ENCODE measurements at places on chromosomes 2 and 18.

- DNase-seq, result no peak
Measured at GRCh38 chr2:119338826-119339561, 27.6 kb downstream of the C2orf76 start.

DNA sequence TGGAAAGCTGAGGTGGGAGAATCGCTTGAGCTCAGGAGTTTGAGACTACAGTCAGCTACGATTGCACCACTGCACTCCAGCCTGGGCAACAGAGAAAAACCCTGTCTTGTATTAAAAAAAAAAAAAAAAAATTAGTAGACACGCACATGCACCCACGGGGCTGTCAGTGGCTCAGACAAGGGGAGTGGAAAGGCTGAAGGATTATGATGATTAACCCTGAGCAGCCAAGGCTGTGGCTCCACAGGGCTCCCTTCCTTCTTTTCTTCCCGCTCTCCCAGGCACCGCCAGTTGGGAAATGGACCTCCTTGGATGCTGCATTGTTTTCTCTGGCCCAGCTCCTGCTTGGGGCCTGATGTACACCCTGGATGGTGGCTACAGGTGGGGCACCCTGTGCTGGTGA lies 49.0 kb upstream of the RAB6C start:
- DNase-seq, result no peak

DNA sequence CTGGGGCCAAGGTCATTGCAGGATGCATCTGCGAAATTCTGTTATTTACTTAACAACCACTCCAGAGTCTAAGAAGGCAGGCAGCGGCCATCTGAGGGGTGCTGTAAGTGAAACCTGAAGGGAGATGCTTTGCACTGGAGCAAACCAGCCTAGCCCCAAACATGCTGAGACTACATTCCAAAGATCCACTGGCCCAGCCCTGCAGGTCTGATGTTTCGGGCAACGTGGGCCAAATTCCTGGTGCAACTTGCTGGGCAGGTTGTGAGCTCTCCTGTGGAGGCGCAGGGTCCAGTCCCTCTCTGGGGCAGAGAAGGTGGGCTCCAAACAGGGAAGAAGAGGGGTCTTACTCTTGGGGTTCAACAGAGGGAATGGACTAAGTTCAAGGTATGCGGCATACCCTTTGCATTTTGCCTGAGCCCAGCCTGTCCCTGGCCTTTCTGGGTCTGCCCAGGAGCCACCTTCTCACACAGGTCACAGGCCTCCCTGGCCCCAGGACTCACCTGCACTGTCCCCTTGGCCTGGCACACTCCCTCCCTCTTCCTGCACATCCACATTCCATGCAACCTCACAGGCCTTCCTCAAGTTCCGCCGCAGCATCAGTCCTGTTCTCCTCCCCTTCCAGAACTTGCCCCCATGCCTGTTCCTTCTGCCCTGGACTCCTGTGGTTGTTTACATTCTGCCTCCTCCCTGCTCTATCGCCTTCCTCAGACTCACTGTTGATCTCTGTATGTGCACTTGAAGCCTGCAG lies 5.1 kb upstream of the MAL start:
- no peak for DNase-seq

GRCh38 chr2:111105926-111106325 lies 14.8 kb upstream of the BCL2L11 start:
- no peak for DNase-seq

DNA sequence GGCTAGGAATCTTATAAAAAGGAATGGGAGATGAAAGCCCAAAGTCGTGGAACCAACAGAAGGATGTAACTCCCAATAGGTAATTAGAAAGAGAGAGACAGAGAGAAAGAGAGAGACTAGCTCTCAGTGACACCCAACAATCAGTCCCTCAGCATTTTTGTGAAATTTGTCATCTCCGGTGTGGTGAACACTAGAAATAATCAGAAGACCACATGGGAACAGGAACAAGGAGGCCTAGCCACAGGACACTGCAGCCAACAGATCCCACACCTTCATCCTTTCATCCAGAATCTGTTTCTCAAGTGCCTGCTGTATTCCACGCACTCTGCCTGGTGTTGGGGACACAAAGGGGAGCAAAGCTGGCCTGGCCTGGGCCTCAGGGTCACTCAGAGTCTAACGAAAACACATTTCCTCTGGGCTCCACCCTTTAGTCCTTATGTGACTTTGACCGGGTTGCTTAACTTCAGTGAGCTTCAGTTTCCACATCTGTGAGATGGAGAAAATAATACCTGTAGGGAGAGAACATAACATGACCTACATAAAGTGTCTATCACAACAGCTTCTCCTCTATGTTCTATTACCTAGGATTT lies 53.1 kb downstream of the EHD3 start:
- no peak for DNase-seq

DNA sequence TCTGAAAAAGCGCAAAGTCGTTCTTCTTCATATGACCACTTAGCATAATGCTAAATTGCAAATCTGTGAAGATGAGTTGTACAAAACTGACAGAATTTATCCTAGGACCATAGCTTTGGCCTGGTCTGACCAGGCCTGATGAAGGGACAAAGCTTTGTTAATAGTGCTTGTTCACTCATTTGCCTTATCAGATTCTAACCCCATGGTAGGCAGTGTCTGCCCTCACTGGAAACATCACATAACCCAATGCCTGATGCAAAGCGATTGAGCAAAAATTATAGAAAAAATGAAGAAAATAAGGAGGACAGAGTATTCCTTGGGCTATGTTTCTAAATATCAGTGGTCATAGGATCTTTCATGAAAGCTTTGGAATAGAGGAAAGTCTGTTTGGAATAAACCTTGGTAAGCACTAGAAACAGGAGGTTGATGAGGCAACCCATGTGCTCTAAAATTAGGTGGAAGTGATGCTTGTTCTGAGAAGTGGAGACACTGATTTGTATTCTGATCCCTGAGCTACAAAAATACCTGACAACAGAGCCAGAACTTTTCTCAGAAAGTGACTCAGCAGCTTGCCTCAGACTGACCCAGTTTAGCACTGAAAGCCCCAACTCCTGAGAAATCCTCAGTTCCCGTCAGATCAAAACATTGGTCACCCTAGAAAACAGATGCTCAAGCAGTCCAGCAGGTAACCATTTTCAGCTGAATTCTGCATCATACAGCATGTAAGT lies 131.4 kb upstream of the MAPRE2 start:
- DNase-seq, result no peak

GRCh38 chr2:215415218-215415617 lies 20.6 kb downstream of the FN1 start:
- no peak for DNase-seq

DNA sequence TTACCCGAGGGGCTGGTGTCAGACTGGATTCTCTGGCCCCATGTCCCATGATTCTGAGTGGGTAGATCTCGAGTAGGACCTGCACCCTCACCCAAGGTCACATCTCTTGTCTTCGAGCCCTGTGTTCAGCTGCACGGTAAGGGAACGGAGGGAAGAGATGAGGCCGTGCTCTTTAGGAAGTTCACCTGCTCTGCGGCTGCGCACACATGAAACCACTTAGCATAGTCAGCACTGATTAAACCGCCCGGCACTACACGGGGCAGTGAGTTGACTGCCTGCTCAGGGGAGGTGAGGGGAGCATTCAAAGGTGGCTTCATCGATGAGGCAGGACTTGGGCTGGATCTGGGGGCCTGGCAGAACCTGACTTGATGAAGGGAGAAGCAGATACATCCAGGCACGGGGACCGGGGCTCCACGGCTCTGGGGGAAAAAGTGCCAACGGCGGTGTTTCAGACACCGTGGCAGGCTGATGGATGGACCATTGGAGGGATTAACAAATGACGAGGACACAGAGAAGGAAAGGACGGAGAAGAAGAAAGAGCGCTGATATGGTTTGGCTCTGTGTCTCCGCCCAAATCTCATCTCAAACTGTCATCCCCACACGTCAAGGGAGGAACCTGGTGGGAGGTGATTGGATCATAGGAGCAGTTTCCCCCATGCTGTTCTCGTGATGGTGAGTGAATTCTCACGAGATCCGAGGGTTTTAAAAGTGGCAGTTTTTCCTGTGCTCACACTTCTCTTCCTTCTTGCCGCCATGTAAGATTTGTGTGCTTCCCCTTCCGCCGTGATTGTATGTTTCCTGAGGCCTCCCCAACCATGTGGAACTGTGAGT lies 248.6 kb downstream of the CYP26B1 start:
- DNase-seq, result no peak

DNA sequence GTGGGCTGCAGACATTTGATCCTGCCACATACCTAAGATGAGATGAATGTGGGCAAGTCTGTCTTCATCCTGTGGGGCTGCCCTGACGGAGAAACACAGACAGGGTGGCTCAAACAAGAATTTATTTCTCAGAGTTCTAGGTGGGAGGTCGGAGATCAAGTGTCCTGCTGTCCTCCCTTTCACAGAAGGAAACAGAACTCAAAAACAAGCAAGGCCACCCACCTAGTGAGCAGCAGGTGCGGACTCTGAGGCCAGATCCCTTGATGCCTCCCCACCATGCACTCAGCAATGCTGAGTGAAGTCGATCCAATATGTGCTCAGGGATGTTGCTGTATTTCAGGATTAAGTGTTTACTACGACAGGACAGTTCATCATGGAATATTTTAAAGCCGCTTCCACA lies 63.0 kb upstream of the SNTG2 start:
- no peak for DNase-seq

DNA sequence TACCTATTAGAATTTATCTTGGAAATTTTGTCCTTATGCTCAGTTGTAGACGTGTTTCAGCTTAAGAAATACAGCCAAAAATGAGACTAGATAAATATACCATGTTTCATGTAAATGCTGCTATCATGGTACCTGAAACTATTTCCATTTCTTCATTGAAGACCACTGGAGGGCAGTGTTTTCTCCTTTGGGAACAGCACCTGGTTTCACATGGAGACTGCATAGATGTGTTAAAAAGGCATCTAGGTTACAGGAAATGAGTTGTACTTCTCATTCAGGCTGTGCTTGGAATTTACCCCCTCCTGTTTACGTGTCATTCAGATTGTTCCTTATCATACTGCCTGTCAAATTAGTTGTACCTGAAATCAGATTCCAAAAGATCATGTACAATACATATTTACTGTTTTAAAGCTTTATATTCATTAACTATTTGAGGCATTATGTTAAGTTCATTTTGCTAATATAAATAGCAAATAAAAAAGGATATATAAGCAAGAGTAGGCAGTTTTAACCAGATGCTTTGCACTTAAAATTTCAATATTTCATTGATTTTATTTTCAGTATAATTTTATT lies 57.3 kb upstream of the PSMD14 start:
- no peak for DNase-seq
